ENCODE measurements at places on chromosomes 5 and 9. TPM values are rescaled to one million over a fixed set of nuclear protein-coding genes. Genes with fewer than 3 reads are reported as not detected.

DNA sequence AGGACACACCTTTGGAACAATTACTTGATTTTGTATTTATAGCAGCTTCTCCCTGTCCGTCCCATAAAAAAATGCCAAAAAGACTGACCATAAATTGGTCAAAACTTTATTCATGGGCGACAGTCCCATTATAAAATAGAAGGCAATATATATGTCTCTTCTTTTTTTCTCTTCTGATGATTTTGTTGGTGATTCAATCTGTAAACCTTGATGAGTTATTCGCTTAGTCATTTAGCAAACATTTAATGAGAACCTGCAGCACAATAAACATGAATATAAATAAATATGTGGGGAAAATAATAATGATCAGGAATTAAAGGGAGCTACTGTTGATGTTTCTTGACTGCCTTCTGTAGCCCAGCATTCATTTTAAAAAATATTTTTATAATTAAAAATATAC is 356.4 kb upstream of the ACTBL2 start:
- no peak for DNase-seq
- H3K27ac ChIP-seq: no peak overlapping the region
- no peaks in the 10 kb centered on the region for H3K27me3 ChIP-seq
- no peaks in the 10 kb centered on the region for H3K36me3 ChIP-seq

- peaks cover 71% of the 10 kb centered on the region for H3K4me1 ChIP-seq
- no peaks in the 10 kb centered on the region for H3K27me3 ChIP-seq
- peak overlapping the region; percentile 78 for H3K27ac ChIP-seq
- DNase-seq: no peak
These were observed 91.4 kb downstream of the LIFR start for GRCh38 chr5:38465061-38465460.

DNA sequence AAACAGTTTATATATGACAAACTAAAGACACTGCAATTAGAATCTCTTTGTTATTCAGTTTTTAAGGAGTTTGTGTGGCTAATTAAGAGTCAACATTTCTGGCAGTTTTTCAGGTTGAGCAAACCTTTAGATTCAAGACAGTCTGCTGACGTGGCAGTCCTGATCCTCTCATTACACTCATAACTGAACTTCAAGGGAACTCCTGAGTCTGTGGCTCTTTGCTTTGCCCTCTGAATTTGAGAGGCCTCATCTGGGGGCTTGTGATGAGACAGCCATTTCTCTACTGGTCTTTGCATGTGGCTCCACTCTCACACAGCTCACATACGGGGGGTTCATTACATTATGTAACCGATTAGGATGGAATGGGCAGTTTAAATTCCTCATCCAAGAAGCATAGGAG is 182.9 kb upstream of the MEF2C start:
- no peaks in the 10 kb centered on the region for H3K27me3 ChIP-seq
- no peak overlapping the region for H3K27ac ChIP-seq
- H3K4me3 ChIP-seq: no peak overlapping the region
- DNase-seq: no peak
- no peaks in the 10 kb centered on the region for H3K4me1 ChIP-seq

- no peaks in the 10 kb centered on the region for H3K27me3 ChIP-seq
- peaks cover 3% of the 10 kb centered on the region for H3K4me1 ChIP-seq
- H3K36me3 ChIP-seq: no peaks in the 10 kb centered on the region
These were observed 16.8 kb downstream of the ANKH start for GRCh38 chr5:14854799-14855198.

DNA sequence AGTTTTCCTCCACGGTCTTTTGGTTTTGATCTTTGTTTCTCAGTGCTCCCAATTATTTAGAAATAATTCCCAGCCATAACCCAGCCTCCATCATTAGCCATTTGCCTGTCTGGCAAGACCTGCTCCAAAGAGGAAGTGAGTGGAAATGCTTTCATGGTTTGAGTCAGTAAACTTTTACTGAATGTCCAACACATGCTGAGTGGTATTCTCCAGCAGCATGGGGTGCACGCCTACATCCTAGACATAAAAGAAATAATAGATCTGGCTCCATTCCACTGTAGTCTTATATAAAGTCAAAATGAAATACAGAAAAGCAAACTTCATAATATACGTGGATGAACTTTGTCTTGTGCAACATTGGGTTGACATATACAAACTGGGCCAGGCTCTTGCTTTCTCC is 757.2 kb downstream of the TLE1 start:
- no peaks in the 10 kb centered on the region for H3K27me3 ChIP-seq
- no peaks in the 10 kb centered on the region for H3K36me3 ChIP-seq
- DNase-seq: no peak

Gene DMRTA1
- 6.1 TPM for total RNA-seq

DNA sequence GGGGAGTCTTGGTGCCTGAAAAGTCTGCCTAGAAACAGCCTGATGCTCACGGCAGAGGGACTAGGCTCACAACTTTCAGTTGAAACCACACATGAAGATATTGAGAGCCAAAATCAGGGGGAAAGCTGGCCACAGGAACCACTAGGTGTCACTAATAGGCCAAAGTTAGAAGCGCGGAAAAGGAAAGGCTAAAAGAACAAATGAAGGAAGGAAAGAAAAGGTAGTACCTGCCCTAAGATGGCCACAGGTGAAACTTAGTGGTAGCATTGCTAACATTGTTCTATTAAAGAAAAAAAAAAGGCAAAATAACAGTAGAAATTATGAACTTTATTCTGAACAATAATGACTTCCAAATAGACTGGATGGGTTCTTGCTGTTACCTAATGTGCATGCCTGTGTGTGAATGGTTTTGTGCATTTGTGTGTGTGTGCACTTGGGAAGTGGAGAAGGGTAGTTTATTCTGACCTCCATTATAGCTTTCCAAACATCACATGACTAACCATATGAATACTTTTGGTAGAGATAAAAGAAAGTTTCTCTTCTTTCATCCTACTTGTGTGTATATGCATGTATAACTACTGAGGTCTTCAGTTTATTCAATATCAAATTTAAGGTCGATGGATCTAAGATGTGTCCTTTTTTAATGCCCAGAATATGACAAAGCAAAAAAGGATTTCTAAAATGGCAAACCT is 2.1 kb upstream of the RFESD start:
- H3K36me3 ChIP-seq: no peaks in the 10 kb centered on the region
- H3K27me3 ChIP-seq: no peaks in the 10 kb centered on the region
- peak; percentile 64 for DNase-seq
- peak overlapping the region; percentile 75 for H3K27ac ChIP-seq
- H3K4me3 ChIP-seq: no peak overlapping the region

Gene PCDHGC3
- 7.6 TPM for total RNA-seq

GRCh38 chr5:141760193-141760592 is 78.2 kb upstream of the ARAP3 start:
- H3K27ac ChIP-seq: no peak overlapping the region
- no peaks in the 10 kb centered on the region for H3K27me3 ChIP-seq
- no peaks in the 10 kb centered on the region for H3K36me3 ChIP-seq
- H3K4me1 ChIP-seq: no peaks in the 10 kb centered on the region

- H3K4me3 ChIP-seq: no peak overlapping the region
- H3K27ac ChIP-seq: no peak overlapping the region
- no peaks in the 10 kb centered on the region for H3K36me3 ChIP-seq
- no peaks in the 10 kb centered on the region for H3K4me1 ChIP-seq
These were observed 229.5 kb downstream of the MSX2 start for GRCh38 chr5:174953871-174954270.

DNA sequence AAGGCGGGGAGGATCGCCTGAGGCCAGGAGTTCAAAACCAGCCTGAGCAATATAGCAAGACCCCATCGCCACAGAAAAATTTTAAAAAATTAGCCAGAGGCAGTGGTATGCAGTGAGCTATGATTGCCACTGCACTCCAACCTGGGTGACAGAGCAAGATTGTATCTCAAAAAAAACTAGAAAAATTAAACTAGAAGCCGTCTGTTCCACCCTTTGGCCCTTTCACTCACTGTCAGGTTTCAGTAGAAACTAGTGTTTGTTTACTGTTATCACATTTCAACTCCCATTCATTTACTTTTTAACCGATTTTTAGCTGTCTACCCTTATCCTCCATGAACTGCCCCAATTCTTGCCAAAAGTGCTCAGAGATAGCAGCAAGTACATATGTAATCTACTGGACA is 8.3 kb downstream of the UGCG start:
- no peak overlapping the region for H3K4me3 ChIP-seq
- no peaks in the 10 kb centered on the region for H3K27me3 ChIP-seq
- no peaks in the 10 kb centered on the region for H3K36me3 ChIP-seq
- H3K27ac ChIP-seq: no peak overlapping the region

DNA sequence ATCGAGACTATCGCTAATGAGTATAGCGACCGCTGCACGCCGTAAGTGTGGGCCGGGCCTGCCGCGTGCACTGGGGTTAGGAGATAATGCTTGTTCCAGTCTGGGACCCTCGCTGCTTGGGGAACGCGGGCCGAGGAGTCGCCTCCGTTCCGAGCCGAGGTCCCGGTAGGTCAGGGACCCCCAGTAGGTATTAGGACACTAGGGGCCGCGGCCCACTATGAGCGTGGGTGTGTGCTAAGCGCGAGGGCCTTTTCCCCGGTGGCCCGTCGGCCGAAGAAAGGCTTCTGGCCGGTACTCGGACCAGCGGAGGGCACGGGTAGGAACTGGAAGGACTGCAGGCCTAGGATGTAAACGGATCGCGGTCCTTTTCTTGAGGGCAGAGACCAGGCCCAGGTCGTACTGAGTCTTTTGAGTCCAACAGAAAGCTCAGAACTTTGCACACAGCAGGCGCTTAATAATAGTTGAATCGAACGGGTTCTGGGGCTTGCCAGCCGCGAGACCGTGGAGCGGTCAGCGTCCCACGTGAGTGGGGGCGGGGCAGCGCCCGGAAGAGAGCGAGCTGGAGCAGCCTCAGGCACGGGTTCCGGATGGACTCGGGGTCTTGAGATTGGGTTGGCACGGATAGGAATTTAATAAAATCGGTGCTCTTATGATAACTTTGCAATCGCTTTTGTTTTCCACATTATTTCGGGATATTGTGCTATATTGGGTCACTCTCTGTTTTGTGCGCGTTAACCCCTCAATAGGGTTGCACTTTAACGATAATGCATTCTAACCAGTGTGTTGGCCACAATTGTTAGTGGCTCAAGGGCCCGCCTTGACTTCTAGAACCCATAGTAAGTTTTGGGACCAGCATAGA is 733 bp downstream of the HSPA4 start:
- H3K27me3 ChIP-seq: no peaks in the 10 kb centered on the region
- no peaks in the 10 kb centered on the region for H3K36me3 ChIP-seq
- H3K4me1 ChIP-seq: peaks cover 72% of the 10 kb centered on the region
- H3K27ac ChIP-seq: peak overlapping the region; percentile 97

GRCh38 chr9:32345243-32345642 is 39.2 kb upstream of the ACO1 start:
- DNase-seq: no peak
- H3K27me3 ChIP-seq: no peaks in the 10 kb centered on the region
- no peak overlapping the region for H3K4me3 ChIP-seq
- H3K36me3 ChIP-seq: no peaks in the 10 kb centered on the region

GRCh38 chr5:76074487-76075065 is 8.6 kb upstream of the SV2C start:
- H3K4me3 ChIP-seq: no peak overlapping the region
- H3K27me3 ChIP-seq: no peaks in the 10 kb centered on the region
- no peaks in the 10 kb centered on the region for H3K36me3 ChIP-seq
- peak; percentile 34 for DNase-seq

GRCh38 chr5:150053713-150054392 is 32.5 kb downstream of the CSF1R start:
- no peak overlapping the region for H3K27ac ChIP-seq
- peaks cover 74% of the 10 kb centered on the region for H3K36me3 ChIP-seq
- H3K27me3 ChIP-seq: no peaks in the 10 kb centered on the region

All from stomach (tissue), 19 donors.